Endothelial cell of umbilical vein (primary cell): ENCODE measurements at places on chromosomes 5 and 9. TPM values are rescaled to one million over a fixed set of nuclear protein-coding genes. Genes with fewer than 3 reads are reported as not detected.

GRIA1 gene
- not detected in 2 replicates for total RNA-seq

GRCh38 chr5:53262348-53262970 is 152.9 kb upstream of the MOCS2 start:
- DNase-seq, result peak; percentile 45

DNA sequence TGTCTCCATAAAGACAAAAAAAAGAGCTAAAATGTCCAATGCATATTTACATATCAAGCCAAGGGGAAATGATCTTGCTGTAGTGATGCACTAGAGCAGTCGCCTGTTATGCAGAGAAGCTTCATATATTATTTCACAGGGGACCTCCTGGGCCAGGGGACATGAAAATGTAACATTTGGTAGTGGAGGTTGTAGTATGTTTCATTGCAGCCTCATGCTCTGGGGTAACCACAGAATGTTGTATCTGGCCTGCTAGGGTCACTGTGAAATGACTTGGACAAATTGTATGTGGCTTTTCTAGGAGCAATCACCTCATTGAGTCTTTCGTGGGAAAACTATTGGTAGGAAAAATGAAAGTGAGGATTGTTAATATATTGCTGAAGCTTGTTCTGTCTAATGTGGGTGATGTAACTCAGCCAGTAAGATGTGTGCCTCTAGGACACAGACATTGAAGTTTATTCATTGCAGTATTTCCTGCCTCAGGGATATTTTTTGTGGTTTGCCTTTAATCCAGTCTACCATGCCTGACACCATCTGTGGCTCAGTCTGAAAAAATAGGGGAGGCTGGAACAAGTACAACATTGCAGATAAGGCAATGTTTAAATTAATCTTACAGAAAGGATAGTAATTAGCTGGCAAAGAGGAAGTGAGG is 430.8 kb upstream of the TNC start:
- DNase-seq, result no peak

SPINK4 gene
- total RNA-seq, result not detected in 2 replicates

DNA sequence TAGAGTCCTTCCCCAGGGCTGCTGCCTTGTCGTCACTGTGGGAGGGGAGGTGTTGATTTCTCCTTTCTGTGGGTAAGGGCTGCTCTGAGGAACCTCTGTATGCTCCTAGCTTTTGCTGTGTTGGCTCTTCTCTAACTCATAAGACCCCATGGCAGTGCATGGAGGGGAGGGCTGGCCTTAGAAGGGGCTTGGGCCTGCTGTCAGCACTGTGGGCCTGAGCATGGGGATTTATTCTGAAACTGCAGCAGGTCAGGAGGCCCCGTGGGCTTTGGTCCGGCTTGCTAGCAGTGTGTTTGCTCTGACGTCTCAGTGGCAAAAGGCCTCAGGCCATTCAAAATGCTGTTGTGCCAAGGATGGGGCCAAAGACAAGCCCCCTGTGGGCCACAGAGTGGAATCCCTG is 6.8 kb downstream of the FGF18 start:
- DNase-seq, result no peak

ASPN gene
- total RNA-seq, result not detected in 2 replicates

GRCh38 chr5:171868236-171868635 is 82.6 kb downstream of the SMIM23 start:
- DNase-seq, result no peak

WWC1 gene
- 0.44 and 0.91 TPM in 2 replicates for total RNA-seq

GRCh38 chr9:90343366-90343765 is 299.3 kb downstream of the DIRAS2 start:
- DNase-seq, result no peak

- DNase-seq, result no peak
These were observed 92.9 kb downstream of the EHMT1 start for GRCh38 chr9:137711678-137712105.

GRCh38 chr9:128136816-128137793 is 9.6 kb upstream of the PTGES2 start:
- no peak for DNase-seq

DNA sequence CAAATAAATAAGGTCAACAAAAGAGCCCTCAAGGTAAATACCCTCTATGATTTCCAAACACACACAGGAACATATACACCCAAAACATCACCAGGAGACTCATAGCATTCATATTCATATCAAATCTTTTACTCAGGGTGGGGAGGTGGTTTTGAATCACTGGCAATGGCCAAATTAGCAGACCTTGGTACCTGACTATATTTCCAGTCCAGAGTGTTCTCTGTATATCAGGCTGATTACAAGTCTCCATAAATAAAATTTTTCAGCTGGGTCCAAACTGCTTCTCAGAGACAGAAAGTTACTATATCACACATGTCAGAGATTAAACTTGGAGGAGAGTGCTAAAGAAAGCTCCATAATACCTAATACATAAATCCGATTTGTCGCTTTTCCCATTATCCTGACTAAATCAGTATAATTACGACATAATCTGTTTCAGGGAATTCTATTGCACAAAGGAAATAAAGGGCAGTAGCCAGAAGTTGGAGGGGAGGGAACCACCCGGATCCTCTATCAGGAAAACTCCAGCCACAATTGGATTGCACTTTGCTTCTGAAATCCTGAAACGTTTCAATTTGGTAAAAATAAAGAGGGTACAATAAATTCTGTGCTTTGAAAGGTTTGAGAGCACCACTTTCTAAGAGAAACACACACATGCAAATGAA is 7.0 kb upstream of the GOLGA1 start:
- no peak for DNase-seq

GRCh38 chr5:137223324-137224295 is 275.5 kb downstream of the SPOCK1 start:
- no peak for DNase-seq

LHX3 gene
- not detected in 2 replicates for total RNA-seq

DNA sequence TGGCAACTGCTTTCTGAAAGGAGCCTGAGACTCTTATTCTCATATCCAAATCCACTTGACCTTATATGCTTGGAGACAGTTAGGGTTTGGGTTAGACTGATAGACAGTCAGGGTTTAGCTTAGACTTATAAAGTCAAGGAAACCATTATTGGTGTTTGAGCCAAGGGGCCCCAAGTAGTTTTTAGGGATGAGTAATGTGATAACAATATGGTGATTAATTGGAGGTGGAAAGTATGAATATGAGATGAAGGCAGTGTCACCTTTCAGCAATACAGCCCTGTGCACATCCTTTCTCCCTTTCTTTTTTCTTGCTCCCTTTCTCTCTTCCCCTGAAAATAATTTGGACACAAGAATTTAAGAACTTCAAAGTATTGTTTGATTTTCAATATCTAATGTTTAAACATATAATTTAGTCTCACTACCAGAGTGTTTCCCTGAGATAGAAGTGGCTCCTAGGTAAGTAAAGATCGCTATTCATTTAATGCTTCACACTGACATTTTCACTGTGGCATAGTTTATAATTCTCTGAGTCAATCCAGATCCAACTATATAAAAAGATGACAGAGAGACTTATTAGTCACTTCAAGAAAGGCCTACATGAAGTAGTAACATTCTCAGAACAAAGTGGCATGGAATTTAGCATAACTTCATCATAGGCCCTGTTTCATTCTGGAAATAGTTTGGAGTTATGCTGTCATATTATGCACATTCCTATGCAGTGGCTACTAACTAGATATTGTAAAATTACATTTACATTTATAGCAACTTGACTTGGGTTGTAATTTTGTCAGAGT is 200.8 kb downstream of the CHSY3 start:
- no peak for DNase-seq

- DNase-seq, result peak; percentile 93
These were observed at the start of gene LRRC70 for GRCh38 chr5:62578540-62578939. LRRC70 (plus strand) TSS chr5:62578819; CDS start chr5:62579439, 620 bp downstream.

DNA sequence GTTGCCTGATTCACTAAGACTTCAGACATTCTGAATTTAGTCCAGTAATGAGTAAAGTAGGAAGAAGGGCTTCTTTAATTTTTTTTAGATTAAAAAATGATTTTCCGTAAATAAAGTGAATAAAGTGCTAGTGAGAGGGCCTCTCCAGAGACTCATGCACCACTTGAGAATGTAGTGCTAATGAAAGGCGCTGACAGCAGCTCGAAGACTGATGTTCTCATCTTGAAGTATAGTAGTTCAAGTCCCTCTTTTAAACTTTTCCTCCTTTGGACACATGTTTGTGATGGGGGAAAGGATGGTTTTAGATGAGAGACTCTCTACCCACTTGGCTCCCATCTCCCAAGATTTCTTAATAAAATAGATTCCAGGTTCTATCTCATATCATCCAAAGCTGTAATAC is 48.5 kb downstream of the G3BP1 start:
- no peak for DNase-seq

WDR31 gene
- total RNA-seq, result 0.62 and 1.00 TPM in 2 replicates

DCAF10 gene
- total RNA-seq, result 20.0 and 21.5 TPM in 2 replicates

DNA sequence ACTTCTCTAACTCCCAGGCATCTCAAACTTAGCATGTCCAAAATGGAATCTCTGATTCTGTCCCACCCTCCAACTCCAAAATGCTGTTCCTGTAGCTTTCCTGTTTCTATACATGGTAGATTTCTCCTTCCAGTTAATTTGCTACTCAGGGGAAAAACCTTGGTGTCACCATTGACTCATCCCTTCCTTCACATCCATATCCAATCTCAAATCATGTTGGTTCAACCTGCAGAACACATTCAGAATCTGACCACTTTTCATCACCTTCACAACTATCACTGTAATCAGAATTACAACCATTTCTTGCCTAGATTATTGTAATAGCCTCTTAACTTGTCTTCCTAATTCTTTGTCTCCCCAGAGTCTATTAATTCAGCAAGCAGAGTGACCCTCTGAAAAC is 10.8 kb downstream of the RIOK2 start:
- no peak for DNase-seq

DNA sequence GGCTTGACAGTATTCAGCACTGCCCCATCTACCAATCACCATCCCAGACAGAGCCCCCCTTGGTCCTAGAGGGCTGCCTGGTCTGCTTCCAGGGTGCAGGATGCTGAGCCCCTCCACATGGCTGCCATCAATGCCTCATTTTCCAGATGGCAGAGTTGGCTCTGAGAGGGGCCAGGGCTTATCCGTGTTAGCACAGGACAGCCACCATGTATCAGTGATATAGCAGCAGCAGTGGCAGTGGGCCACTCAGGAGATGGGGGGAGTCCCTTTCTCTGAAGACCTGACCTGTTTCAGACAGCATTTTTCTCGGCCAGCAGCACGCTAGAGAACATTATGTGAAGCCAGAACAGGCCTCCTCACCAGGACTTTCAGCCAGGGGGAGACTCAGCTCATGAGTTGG is 1.6 kb upstream of the SMIM32 start:
- DNase-seq, result no peak

- DNase-seq, result no peak
These were observed 171.4 kb downstream of the GRIA1 start for GRCh38 chr5:153661897-153662296.

DNA sequence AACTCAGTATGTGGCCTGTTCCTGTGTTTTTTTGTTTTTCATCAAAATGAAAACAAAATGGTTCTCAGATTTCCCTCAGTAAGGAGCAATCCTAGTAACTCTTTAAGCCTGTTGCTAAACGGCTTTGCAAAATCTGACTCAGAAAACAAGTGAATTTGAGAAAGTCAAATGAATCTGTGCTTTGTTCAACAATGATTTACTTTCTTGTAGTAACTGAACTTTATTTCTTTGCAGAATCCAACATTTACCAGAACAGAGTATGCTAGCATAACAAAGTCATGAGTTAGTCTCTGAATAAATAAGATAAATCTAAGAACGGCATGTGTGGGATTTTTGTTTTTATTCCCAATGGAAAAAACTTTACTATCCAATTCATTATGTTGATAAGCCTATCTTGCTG is 93.8 kb downstream of the OXCT1 start:
- peak; percentile 41 for DNase-seq

DNA sequence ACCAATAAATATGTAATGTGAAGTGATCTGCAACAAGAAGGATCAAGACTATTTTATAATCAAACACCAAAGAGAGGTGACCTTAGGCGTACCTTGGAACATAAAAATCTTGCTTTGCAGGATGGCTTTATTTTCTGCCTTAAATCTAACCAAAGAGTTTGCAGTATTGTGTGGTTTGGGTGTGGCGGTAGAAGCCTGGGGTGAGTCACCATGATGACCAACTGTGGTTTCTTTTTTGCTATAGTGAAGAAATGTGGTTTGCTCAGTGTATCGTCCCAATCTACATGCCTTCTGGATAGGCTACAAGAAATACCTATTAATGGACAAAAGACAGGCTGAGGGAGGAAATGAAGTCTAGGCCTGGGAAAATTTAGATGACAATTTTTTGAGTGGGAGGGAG is 5.1 kb upstream of the CAST start:
- peak; percentile 53 for DNase-seq

SHB gene
- 22.3 and 24.9 TPM in 2 replicates for total RNA-seq

GRCh38 chr9:1927546-1927945 is 87.6 kb upstream of the SMARCA2 start:
- no peak for DNase-seq

DNA sequence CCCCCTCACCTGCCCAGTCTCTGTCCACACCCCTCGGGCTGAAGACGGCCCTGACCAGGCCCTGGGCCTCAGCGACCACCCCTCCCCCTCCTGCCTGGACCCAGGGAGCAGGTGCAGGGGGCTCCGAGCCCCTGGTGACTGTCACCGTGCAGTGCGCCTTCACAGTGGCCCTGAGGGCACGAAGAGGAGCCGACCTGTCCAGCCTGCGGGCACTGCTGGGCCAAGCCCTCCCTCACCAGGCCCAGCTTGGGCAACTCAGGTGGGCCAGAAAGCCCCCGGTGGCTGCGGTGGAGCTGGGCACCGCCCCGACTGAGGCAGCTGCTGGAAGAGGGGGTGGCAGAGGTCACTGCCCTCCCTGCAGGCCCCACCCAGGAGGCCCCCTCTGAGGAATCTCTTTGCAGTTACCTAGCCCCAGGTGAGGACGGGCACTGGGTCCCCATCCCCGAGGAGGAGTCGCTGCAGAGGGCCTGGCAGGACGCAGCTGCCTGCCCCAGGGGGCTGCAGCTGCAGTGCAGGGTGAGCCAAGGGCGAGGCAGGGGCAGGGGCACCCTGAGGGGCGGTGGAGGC is 7.7 kb downstream of the ENTPD8 start:
- DNase-seq, result no peak

DNA sequence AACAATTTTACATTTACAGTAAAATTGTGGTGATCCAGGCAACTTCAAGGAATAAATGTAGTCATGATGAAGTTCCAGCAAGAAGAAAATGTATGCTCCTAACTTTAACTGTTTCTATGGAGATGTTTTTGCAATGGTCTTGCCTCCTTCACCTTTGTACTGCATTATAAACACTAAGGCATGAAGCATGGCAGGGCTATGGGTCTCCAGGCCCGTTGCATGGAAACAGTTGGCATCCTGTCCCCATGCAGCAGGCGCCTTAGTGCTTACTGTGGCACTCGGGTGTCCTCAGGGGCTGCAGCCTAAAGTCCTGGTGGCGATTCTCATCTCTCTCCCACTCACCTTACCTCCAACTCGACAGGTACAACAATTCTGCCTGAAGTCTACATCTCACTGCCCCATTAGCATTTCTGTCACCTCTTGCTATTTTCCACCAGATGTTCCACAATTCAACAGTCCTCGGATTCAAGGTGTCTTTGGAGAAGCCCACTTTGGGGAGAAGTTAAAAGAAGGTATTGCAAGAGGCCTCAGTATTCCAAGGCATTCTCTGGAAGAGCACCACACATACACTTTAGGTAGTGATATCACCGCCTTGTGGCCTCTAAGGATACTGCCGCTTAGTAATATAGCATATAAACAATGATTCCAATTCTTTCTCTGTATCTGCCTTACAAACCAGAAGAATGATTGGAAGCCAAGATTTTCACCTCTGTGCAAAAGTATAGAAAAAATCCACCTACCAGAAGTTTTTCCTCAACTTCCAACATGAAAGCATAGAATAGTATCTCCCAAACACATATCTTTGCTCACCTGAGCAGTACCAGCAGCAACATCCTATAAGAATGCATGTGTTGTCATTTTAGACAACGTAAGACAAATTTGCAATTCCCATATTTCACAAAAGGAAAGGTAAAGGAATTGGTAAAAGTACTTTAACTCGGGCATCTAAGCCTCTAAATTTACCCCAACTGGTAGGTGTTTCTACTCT is 5.1 kb downstream of the LIFR start:
- peak; percentile 59 for DNase-seq
